Mesendoderm (in vitro differentiated cells): ENCODE measurements at places on chromosomes 2 and 18.

GRCh38 chr2:62920070-62920469 is 130.6 kb upstream of the OTX1 start:
- DNase-seq: no peak

DNA sequence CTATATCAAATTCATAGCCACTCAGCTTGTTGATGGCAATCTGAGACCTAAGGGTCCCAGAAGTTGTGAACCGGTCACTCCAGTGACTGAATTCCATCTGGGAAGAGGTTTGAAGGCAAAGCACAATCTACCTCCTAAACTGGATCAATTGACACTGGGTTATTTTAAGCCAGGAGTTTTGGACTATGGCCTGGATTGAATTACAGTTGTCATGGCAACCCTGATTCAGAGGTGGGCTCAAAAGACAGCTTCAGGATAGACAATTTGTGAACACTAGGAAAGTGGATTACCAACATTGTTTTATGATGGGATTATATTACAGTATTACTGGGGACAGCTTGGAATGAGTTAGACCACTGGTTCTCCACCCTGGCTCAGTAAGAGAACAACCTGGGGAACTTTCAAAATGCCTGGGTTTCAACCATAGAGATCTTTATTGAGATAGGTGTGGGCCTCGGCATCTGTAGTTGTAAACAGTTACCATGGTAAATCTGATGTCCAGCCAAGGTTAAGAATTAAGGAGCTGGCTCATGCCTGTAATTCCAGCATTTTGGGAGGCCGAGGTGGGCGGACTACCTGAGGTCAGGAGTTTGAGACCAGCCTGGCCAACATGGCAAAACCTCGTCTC is 58.8 kb downstream of the MFSD6 start:
- peak; percentile 35 for DNase-seq

DNA sequence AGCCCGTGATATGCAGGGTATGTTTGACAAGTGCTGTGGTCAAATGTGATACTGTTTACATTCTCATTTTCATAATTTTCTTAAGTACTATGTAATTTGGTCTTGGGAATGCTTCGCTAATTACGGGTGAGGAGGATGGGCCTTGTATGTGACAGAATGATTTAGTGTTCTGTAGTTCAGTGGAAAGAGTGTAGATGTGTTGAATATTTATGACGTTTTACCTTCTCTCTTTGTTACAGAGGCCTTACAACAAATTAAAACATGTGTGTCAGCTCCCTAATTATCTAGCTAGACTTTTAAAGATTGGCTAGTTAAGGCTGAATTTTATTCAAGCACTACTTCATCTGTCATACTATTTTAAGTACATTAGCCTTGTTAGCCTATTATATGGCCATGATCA is 10.6 kb upstream of the CHRNA1 start:
- no peak for DNase-seq

- no peak for DNase-seq
Measured at GRCh38 chr18:10029711-10030110, 115.9 kb downstream of the VAPA start.

DNA sequence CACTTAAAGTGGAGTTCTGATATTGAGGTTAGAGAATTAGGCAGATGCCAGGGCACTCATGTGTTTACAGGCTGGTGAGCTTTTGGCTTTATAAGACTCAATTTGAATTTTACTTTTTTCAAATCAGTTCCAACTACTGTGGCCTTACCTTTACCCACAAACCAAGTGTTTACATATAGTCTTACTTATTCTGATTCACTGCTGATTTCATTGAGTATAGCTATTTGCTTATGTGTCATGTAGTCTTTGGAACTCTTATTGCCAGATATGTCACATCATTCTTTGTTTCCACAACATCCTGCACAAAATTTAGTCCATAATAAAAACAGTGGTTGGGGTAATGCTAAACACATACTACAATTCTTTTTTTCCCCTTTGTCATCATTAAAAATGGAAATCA is 96.5 kb downstream of the XIRP2 start:
- DNase-seq: no peak

DNA sequence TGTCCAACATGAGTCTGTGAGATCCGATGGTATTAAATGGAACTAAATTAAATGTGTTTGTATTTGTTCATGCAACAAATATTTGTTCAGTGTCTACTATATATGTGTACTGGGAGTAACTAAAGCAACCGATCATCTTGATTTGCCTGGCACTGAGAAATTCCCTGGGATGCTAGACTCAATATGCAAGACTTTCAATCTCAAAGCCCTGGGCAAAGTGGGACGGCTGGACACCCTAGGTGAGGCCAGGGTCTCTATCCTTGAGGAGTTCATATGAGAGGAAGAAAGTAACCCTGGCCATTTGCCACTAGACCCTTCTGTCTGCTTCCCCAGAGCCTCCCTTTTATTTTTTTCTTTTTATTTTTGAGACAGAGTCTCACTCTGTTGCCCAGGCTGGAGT is 44.0 kb upstream of the HPCAL1 start:
- no peak for DNase-seq

GRCh38 chr2:62227386-62228075 is 31.6 kb downstream of the B3GNT2 start:
- DNase-seq: no peak

DNA sequence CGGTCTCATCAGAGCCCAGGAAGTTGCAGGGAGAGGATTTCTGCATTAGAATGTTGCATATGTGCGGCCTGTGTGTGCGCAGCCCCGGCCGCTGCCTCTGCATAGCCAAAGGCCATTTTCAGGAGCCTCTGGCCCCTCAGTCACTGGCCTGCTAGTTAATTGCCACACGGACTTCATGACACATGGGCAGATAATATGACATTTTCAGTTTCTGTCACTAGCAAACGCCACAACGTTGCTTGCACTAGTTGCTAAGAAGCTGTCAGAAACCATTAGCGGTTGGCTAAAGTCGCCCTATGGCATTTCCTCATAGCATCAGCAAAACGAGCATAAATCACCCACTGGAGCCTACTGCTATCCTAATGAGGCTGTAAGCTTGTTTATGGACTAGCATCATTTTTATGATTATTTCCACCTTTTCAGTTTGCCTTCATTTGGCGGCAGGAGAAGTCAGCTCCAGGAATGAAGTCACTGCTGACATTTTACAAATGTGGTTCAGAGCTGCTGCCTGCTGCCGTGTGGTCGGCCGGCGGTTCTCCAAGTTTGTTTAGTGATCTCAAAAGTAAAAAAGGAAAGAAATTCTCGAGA is 73.7 kb downstream of the MEIS1 start:
- DNase-seq: peak; percentile 22

DNA sequence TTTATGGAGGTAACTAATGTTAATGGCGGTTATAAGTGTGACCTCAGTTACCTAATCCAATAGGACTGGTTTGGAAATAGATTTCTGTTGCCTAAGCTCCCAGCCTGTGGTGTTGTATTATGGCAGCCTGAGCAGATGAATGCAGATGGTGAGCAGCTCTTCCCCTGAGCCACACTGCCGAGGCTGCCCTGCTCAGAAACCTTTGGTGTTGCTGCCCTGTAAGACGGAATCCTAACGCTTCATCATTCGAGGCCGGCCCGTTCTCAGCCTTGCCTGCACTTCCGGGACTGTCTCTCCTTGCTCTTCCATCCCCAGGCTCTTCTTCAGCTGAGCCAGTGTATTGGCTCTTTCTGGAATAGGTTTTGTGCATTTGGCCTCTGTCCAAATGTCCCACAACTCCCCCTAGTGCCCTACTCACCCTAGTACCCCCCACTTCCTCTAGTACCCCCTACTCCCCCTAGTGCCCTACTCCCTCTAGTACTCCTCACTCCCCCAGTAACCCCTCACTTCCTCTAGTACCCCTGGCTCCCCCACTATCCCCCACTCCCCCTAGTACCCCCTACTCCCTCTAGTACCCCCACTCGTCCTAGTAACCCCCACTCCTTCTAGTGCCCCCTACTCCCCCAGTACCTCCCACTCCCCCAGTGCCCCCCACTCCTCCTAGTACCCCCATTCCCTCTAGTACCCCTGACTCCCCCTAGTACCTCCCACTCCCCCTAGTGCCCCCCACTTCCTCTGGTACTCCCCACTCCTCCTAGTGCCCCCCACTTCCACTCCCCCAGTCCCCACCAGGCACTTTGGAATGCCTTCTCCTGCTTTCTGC is 106.0 kb upstream of the TAF1B start:
- peak; percentile 75 for DNase-seq

- DNase-seq: no peak
Measured at GRCh38 chr18:62521082-62521481, 1.7 kb upstream of the ZCCHC2 start.

DNA sequence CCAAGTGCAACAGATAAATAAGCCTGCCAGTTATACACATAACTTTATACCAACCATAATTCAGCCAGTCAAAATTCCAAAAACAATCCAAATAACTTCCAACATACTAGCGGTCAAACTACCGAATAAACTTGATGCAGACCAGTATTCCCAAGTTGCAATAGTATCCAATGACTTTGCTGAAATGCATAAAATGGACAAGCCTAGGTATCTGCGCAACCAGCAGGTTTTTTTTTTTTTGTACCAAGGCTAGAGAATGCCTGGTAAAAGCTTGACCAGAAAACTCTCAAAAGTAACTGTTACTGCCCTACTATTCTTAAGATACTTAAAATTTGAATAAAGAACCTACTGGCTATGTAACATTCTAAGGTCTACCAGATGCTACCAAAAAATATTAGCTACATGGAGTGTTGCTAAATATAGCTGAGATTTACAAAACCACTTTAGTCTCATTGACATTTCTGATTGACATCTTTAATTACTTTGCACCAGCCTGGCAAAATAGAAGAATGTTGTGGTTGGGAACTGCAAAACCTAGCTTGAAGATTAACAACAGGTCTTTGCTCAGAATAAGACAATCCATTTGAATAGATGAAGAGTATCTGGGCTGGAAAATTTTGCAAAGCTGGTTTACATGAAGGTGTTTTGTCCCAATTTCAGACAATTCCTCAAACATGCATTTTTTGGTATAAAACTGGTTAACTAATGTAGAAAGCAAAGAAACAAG is 7.3 kb downstream of the SRSF7 start:
- no peak for DNase-seq

GRCh38 chr2:235643680-235644511 is 150.1 kb downstream of the AGAP1 start:
- DNase-seq: peak; percentile 75

DNA sequence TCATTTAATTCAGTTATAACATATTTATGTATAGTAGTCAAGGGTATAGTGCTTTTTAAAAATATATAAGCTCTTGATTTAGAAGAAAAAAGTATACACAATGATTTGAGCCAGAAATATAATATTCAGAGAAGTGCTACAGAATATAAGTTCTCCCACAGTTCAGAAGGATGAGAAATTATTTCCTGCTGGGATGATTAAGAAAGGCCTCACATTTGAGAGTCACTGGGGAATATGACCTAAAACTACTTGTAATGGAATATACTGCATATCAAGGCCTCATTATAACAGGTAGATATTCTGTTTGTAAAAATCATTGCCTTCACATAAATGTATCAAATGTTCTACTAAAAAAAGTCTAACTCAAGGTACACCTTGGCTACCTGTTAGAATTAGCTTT is 203.5 kb downstream of the MBD2 start:
- DNase-seq: no peak

GRCh38 chr2:101432411-101433181 is 42.3 kb downstream of the RFX8 start:
- peak; percentile 22 for DNase-seq

DNA sequence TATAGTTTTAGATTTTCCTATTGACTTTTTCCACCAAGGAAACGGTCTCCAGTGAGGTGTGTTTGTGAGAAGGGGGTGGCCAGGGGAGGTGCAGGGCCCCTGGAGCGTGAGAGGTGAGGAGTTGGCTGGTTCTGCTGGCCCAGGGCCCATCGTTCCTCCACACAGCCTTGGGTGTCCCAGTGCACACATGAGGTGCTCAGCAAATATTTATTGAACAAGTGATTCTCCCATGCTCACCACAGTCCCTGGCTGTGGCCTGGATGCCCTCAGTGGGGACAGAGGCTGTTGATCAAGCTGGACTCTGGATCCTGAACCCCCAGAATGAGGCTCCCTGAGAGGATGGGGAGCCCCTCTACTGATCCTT is 5.0 kb downstream of the HAAO start:
- DNase-seq: no peak
